ENCODE measurements at places on chromosomes 6 and 20.
A peak's percentile ranks its signal among the peaks of the same experiment; 100 is the strongest.

DNA sequence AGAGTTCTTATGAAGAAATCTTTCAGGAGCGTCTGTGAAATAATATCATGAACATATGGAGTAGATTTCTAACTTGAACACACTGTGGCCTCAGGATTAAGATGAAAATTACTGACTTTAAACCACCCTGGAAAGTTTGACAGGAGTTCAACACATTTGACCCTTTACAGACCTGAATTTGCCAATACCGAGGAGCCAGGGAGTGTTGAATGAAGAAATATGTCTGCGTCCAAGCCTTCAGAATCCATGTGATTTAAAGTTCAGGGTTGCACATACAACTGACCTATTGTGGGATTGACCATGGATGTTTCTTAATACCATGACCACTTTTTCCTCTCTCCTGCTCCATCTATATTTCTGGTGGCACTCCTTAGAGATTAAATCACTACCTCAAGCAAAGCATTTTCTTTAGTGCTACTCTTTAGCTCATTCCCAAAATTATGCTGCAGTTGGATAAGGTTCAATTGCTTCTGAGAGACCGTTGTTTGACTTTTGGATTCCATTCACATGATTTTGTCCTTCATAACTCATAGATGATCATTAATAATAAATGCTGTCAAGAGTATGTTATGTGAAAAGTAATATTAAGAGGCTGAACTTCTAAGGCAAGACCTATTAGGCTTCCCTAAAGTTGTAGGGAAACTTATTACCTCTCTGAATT lies 57.4 kb downstream of the PRL start:
- DNase-seq: no peak

- no peak for DNase-seq
Observed at GRCh38 chr6:119353696-119354095, 4.1 kb upstream of the MAN1A1 start.

GRCh38 chr6:13492357-13492756 lies 5.0 kb upstream of the GFOD1 start:
- DNase-seq: no peak

- DNase-seq: no peak
Observed at GRCh38 chr20:22374066-22374465, 210.3 kb downstream of the FOXA2 start.

DNA sequence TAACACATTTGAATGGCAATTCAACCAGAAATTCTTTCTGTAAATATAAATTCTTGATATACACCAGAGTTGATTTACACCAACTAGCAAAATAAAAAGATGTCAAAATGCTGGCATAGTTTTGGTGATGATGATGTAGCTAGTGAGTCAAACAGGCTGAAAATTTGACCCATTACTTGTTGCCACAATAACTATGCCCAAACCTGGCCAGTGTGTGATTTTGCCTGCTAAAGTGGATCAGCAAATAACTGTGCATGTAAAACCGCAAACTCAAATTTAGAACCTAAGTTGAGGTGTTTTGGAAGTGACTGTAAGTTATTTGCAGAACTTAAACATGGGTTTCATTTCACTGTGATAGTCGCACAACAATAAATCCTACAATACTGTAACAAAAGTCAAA lies 125.9 kb downstream of the KIF6 start:
- no peak for DNase-seq

DNA sequence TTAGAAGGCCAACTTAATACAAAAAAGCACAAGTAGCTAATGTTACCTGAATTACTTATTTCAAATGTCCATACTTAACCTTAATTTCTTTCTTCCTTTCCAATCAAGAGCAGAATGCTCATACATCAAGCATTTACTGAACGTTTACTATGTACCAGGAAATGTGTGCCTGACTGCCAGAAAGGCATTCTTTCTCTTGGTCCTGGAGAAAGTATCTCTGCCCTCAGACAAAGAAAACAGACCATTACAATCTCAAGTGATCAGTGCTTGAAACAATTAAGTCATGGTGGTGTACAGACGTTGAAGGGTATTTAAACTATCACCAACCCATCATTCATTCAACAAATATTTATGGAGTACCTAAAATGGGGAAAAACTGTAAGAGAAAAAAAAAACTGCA lies 26.4 kb downstream of the CSNK2A1 start:
- no peak for DNase-seq

DNA sequence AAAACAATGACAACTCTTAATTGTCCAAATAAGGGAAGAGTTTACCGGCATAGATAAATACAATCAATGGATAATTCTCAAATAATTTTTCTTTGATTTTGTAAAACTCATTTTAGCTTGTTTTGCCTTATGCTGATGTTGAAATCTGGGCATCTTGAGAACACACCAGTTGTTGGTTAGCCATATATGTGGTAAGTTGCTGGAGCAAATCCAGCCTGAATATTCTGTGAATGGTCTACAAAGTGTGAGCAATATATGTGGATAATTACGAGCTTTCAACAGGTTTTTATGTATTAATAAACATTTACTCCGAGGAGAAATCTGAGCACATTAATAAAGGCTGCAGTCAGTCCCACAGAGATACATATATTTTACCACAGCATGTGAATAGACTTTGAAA lies 423.6 kb downstream of the BCKDHB start:
- DNase-seq: no peak

GRCh38 chr20:51678026-51678697 lies 90.0 kb downstream of the ATP9A start:
- no peak for DNase-seq

DNA sequence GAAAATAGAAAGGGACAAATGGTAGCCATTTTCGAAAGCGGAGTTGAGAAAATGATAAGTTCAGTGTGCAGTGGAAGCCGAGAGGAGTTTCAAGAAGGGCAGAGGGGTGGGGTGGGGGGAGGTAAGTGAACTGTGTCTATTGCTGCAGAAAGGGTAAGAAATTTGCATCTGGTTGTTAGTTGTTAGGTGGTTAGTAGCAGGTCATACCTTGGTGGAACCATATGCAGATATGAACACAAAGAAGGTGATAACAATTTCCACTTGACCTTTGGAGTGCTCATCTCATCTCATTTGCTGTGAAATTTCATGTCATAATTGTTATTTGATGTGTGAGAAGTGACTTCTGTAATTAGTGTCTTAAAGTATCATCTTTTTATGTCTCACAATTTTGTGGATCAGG lies 288.2 kb downstream of the QKI start:
- DNase-seq: no peak

GRCh38 chr6:37210313-37210968 lies 40.5 kb downstream of the PIM1 start:
- peak; percentile 83 for DNase-seq

- DNase-seq: no peak
Observed at GRCh38 chr6:82861121-82861520, 204.5 kb downstream of the UBE3D start.

DNA sequence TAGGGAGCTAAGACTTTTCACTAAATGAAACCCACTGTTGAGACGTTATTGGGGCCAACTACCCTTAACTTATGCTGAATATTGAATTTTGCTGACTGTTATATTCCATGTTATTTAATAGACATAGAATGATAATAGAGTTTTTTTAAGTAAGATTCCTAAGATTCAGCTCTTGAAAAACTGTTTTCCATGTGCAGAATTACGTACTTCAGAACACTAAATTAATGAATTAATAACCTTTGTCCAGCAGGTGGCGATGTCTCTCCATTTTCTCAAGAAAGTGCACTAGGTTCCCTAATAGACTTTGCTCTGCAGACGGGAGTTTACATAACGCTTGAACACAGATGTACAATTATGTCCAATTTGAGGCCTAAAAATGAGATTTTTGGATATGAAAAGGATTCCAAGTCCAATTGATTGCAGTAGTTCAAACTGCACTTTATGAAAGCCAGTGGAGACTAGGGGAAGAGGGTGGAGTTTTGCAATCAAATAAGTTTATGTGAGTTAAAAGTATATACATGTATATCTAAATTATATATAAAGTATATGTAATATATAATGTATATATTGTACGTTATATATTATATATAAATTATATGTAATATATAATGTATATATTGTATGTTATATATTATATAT lies 282.1 kb downstream of the UST start:
- DNase-seq: peak; percentile 69

DNA sequence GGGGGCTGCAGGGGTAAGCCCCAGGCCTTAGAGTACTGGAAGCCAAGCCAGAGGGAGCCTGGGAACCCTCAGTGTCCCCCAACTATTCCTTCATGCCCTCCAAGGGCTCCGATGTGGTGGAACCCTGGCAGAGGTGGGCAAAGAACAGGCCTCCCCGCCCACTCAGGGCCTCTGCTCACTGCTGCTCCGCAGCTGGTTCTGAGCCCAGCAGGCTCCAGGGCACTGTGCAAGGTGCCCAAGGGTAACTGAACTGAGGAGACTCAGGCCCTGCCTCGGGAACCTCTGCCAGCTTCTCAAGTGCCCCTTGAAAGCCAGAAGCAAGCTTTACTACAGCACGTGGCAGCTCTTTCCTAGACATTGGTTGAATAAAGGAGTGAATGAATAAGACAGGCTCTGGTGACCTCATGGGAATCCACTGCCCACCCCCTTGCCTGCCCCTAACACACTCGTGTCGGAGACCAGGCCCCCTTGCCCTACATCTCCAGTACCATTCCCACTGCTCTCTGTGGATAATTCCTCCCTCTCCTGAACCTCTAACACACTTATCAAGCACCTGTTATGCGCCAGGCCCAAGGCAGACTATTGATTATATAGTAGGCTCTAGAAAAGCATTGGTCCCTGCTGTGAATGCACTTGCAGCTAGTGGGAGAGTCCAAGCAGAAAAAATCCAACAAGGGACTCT lies 55.0 kb downstream of the TOX2 start:
- no peak for DNase-seq

DNA sequence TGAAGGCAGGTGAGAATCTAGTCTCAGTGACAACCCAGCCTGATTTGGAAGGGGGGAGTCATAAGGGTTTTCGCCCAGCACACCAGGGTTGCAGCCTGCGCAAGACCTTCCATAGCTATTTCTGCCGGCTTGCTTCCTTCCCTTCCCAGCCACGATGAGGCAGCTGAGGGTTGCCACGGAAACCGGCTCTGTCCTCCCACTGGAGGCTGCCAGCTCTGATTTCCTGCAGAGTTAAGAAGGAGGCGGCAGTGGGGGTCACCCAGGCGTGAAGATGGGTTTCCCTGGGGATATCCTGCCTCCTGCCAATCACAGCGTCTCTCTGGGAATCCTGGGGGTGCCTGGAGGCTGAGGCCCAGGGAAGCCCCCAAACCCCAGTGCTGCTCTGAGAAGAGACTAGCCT lies 23.1 kb upstream of the KCNB1 start:
- DNase-seq: no peak

DNA sequence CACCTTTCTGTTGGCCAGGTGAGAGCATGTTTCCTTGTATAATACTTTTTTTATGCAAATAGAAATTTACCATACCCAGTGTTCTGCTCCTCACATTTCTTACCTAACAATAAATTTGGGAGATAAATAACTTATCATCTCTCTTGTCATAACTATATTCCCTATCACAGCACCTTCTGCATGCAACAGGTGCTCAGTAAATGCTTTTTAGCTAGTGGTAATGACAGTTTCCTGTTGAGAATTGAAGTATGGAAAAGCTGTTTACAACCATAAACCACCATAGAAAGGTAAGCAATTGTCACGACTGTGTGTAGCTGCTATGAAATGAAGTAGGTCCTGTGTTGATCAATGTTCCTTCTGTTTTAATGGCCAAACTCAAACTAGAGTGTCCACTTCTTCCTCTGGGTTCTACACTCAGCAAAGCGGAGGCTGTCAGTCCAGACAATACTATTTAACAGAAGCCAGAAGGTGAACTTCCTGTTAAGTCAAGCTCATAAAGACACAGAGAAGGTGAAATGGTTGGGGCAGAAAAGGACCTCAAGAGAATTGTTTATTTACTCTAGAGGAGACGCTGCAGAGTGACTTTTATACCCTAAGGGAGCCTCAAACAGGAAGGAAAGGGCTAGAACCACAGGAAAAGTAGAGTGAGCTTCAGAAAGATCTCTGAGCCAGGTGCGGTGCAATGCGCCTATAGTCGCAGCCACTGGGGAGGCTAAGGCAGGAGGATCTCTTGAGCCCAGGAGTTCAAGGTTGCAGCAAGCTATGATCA lies 84.0 kb upstream of the SLC22A16 start:
- DNase-seq: no peak

- DNase-seq: no peak
Observed at GRCh38 chr6:160071805-160072690, 49.6 kb upstream of the SLC22A1 start.

- no peak for DNase-seq
Observed at GRCh38 chr6:11848852-11849731, 70.5 kb upstream of the ADTRP start.

- no peak for DNase-seq
Observed at GRCh38 chr6:44251576-44252524, 4.9 kb downstream of the HSP90AB1 start.

DNA sequence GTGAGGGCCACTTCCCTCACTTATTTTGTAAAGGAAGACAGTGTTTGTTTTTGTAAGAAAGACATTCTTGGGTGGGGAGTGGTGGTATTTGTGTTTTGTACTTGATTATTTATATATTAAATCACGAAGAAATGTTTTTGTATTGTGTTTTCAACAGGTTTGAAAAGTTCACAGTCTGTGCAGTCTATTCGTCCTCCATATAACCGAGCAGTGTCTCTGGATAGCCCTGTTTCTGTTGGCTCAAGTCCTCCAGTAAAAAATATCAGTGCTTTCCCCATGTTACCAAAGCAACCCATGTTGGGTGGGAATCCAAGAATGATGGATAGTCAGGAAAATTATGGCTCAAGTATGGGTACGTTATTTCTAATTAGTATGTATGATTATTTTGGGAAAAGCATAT lies 137.2 kb downstream of the NCOA3 start:
- no peak for DNase-seq

DNA sequence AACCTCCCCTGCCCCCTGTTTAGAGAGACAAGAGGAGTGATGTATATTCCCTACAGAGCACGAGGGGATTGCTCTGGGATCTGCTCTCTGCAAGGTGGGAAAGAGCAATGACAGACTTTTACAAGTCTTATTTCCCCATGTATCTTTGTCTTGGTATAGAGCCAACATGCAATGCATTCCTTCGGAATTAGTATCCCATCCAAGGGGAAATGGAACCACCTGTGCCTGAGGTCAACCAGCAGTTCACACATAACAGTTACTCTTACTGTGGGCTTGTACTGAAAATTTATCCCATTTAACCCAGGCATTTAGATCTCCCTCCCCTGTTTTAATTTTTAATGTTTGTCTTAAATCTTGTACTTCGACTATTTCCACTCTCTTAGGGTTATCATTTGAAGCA lies 250.4 kb downstream of the C6orf118 start:
- no peak for DNase-seq

- no peak for DNase-seq
Observed at GRCh38 chr6:137962725-137963124, 95.7 kb downstream of the TNFAIP3 start.

DNA sequence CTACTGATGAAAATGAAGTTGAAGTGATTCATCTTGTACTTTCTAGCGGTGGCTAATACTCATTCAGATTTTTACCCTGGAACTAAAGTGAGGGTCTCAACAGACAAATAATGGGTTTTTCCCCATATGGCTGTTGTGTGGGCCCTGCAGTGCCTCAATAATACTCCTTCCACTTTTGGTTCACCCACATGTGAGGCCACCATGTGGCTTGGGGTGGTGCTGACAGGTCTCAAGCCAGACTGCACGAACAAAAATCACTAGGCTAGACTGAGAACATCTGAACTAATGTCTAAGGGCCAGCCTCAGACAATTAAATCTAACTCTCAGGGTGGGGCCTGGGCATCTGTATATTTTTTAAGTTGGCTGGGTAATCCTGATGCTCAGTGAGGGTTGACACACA lies 7.9 kb upstream of the COL12A1 start:
- DNase-seq: no peak

Measured in activated gamma-delta T cell treated with Interleukin-2 at 50 U/mL for 16 hours (primary cell).